CD4-positive, alpha-beta memory T cell (primary cell): ENCODE measurements at places on chromosomes 12 and 14. TPM values are rescaled to one million over a fixed set of nuclear protein-coding genes. Genes with fewer than 3 reads are reported as not detected.
A peak's percentile ranks its signal among the peaks of the same experiment; 100 is the strongest.

Gene GALC
- polyA plus RNA-seq, result 27.9 TPM

- no peak for DNase-seq
These were observed 36.0 kb upstream of the FAR2 start for GRCh38 chr12:29113101-29113500.

GRCh38 chr14:22836301-22837113 is at the start of gene MMP14:
TSS of gene MMP14 (plus strand) at chr14:22836585. CDS start at chr14:22836818, 233 bp downstream.
- no peak for DNase-seq

Gene GPX2
- polyA plus RNA-seq, result not detected

Gene ZDHHC22
- not detected for polyA plus RNA-seq

Gene CACNA2D4
- polyA plus RNA-seq, result 14.1 TPM

GRCh38 chr12:92717202-92717601 is 14.4 kb downstream of the PLEKHG7 start:
- no peak for DNase-seq

DNA sequence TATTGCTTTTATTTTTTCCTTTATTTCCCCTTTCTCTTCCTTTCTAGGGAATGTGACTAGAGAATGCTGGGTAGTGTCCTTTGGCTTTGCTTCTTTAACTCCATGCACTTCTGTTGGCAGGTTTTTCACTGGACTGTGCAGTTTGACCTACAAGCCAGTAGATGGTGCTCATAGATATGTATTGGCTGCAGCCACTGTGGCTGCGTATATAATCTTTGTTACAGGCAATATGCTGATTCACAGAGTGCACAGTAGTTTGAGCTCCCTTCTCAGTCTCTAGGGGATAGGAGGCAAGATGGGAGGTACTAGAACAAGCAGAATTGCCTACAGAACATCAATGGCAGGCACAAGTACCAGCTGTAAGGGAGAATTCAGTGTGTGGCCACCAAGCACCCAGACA is 503.5 kb downstream of the LRFN5 start:
- no peak for DNase-seq

DNA sequence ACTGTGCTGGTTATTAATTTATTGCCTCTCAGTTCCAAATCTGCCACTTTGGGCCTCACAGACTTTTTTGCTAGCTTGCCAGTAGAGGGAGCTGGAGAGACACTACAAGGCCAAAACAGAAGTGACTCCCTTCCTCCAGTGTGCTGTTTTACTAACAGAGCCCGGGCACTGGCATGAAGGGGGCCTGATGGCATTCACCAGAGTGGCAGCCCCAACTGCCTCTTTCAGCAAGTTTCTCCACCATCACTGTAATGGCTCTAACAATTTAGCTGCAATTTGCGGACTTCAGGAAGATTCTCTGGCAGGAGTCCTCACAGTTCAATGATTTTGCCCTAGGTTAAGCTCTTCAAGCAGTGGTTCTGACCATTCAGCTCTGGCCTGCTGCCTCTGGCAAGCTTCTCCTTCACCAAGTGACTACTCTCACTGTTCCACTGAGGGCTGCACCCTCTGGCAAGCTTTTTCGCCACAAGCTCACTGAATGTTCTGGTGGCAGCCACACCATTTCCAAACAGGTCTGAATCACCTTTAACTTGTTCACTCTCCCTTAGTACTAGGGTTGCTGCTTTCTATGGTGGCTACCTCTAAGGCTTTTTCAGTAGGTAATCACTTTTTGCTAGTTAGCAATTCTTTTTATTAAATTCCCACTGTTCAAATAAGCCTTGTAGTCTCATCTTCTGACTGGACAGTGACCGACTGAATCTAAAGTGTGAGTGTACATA is 104.9 kb downstream of the ZC3H14 start:
- peak; percentile 55 for DNase-seq

DNA sequence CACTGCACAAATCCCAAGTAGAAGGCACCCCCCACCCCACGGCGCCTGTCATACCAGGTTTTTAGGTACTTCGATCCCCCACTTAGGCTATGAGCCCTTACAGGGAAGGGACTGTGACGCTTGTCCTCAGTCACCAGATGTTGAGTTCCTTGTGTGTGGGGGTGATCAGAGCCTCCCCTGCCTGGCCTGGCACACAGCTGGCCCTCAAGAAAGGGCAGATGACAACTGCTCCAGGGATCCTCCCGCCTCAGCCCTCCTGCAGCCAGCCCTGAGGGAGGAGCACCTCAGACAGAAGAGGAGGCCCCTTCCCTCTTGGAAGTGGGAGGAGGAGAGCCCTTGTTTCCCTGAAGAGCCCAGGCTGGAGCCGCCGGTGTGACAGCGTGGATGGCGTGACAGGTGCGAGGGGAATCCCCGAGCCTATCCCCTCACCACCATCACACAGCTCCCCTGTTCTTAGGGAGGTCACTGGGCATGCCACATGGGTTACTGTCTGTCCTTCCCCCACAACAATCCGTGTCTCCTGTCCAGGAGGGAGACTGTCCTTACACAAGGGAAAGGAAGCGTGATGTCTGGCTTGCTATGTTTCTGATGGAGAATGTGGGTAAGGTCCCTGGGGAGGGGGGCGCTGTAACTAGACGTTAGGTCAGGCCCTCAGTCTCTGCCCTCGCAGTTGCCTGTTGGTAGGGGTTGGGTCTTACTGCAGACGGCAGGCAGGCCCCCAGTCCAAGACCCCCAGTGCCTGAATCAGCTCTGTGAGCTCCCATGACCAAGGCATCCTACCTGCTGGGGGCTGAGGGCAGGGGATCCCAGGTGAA is 31.4 kb downstream of the P2RX4 start:
- peak; percentile 48 for DNase-seq

Gene C1S
- not detected for polyA plus RNA-seq

GRCh38 chr14:23321572-23322547 is 603 bp downstream of the PABPN1 start:
- DNase-seq, result peak; percentile 74

DNA sequence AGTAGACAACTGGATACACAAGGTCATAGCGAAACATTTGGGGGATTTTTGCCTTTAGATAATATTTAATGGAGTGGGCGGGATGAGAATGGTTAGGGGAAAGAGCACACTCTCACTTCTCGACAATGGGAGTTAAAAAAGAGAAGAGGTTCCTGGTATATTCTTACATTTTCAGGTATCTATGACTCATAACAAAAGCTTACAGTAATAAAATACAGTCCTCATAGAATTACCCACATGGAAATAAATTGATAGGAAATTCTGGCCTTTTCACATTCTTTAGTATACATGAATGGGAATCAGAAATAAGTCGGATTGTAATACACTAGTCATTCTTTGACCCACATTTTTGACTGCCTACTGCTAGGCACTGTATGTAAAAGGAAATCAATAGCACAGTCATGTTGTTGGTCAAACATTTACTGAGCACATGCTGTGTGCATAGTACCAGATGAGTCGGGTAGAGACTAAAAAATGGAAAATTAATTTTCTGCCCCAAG is 8.2 kb upstream of the CRADD start:
- no peak for DNase-seq

DNA sequence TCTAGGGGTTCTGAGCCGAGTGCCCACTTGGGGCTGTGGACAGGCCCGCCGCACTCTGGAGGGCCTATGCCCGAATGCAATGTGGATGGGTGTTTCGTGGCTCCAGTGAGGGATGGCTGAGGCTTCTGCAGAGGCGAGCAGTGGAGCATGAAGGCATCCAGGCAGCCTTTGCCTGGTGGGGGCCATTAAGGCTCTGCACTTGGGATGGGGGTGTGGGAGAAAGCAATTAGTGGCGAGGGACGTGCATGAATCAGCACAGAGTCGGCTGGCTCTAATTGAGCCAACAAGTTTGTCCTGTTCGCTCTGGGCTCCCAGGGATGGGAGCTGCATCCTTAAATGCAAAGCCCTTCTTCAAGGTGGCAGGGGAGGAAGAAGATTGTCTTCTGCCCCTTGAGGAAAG is 346.9 kb upstream of the FKBP4 start:
- no peak for DNase-seq

Gene MCRS1
- 59.6 TPM for polyA plus RNA-seq

DNA sequence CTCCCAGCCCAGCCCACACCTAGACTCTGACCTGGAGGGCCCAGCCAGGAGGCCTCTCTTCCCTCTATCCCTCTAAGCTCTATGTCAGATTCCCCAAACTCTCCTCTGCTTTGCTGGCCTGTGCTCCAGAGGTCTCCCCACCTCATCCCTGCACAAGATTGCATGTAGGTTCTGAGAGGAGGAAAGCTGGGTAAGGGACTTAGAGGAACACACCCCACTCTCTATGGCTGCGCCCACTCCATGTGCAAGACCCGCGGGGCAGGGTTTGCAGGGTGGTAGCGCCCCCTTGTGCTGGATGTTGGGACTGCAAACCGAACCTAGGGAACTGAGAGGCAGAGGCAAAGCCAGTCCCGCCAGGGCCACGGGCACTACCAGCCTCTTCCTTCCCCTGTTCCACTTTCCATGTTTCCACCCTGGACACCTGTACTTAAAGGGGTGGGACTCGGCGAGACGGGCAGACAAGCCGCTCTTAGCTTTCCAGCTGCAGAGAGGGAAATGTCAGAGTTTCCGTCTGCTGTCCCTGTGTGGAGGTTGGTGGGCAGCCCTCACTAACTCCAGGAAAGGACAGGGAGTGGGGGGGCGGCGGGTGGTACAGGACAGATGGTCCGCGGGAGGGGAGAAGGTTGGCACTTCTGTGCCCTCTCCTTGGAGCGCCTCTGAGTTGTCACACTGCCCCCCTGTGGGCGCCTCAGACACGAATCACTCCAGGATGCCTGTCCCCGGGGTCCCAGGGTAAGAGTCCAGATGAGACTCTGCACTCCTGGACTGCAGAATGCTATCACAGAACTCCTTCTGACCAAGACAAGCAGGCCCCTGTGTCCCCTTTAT is 16.8 kb downstream of the MMP14 start:
- DNase-seq, result peak; percentile 81

DNA sequence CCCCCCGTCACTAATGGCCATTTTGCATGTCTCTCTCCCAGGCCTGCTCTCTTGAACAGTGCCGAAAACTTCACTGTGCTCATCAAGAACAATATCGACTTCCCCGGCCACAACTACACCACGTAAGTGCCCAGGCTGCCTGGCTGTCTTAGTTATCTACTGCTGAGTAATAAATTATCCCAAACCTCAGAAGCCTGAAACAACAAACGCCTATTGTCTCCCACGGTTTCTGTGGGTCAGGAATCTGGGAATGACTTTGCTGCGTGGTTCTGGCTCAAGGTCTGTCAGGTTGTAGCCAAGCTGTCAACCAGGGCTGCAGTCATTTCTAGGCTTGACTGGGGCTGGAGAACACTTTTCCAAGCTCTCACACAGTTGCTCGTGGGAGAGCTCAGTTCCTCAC is 32.6 kb downstream of the P2RX7 start:
- DNase-seq, result no peak

- DNase-seq, result no peak
These were observed 22.9 kb upstream of the CTDSP2 start for GRCh38 chr12:57869298-57869926.

Gene RPS6KL1
- 0.45 TPM for polyA plus RNA-seq

Gene PPP1R36
- polyA plus RNA-seq, result not detected

GRCh38 chr14:105419195-105420091 is at the start of gene MTA1:
TSS of gene MTA1 (plus strand) at chr14:105419827. CDS start at chr14:105420036, 209 bp downstream.
- DNase-seq, result peak; percentile 45

Gene PACS2
- polyA plus RNA-seq, result 1.9 TPM

GRCh38 chr14:90780519-90780918 is 35.7 kb downstream of the TTC7B start:
- DNase-seq, result no peak

Gene IAPP
- polyA plus RNA-seq, result not detected

Gene SYT10
- not detected for polyA plus RNA-seq

Gene HEBP1
- polyA plus RNA-seq, result 23.0 TPM

DNA sequence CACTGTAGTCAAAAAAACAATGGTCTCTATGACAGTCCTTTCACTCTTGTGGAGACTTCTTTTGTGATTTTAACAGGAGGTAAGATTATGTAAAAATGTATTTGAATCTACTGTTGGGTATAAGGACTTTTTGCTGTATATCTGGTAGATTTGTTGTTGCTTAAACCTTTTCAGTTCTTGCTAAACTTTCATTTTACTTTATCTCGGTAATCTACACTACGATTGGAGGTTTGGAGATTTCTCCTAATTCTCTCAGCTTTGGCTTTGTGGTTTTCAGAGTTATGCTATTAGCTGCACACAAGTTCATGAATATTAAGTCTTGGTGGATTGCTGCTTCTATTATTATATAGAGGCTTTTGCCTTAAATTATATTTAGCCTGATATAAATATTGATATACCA is 116.6 kb upstream of the HIF1A start:
- DNase-seq, result peak; percentile 21

Gene ENDOU
- not detected for polyA plus RNA-seq
